DMS53 (cell line): ENCODE measurements at places on chromosomes 7 and 10.

GRCh38 chr7:65827366-65827765, 45.5 kb upstream of the VKORC1L1 start:
- DNase-seq: no peak

- DNase-seq: no peak
Measured at GRCh38 chr10:114017271-114017670, 26.4 kb upstream of the ADRB1 start.

DNA sequence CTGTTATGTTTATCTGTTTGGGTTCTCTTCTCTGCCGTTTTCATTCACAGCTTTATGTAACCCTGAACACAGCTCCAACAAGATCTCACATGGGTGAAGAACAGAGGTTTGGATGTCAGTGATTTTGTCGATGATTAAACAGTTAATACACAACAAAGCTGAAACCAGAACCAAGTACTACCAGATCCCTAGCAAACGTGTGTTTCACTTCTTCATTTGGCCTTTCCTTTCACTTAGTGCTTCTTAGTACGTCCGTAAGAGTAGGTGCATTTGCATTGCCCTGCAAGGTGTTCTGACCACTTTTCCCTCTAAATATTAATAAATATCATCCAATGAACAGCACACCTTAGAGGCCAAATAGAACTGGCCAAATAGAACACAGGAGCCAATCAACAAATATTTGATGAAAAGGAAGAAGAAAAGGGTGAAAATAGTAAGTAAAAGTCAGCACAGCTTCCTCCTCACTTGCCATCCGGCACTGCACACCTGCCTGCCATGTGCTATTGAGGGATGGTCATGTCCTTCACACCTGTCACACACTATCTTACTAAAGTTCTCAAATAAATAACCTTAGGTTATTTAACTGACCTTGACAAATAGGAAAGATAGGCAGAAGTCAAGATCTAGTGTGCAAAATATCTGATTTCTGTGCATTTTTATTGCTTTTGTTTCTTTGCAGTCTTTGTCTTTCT, 252.6 kb upstream of the ANKRD30A start:
- DNase-seq: no peak

GRCh38 chr7:68720697-68721096, 877.6 kb upstream of the AUTS2 start:
- no peak for DNase-seq

DNA sequence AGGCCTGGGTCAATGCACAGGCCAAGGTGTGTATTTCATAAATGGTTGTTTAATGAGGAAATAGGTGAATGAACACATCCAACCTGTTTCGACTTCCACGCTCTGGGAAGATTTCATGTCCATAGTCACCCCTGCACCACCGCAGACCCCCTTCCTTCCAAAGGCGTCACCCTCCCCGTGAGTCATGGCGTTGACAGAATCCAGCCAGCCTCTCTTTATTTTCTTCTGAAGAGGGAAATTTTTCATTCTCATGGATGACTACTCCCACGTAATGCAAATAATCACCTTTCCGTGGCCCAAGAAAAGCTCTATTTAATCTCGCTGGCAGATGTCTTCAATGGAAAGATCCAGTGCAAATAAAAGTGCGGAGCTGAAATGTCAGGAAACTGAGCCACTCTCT, 75.3 kb upstream of the FOXK1 start:
- DNase-seq: no peak

- DNase-seq: no peak
Measured at GRCh38 chr10:76962851-76963250, 674.8 kb downstream of the KCNMA1 start.

DNA sequence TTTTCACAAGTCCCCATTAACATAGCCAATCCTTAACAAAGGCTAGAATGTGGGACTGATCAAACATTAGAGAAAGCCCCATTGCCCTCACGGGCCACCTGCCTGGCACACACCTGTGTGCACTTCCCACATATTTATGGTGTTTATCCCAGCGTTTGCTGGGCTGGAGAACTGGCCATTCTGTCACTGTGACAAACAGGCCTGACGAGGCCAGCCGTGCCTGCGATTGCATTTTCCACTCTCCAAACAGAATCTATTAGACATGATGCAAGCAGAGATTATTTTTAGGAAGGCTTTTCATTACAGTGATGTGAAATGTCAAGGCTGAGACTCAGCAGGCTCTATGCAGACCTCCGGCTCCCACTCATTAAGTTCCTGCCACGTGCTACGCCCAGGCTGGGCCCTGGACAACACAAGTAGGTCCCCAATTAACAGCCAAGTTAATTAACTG, 20.4 kb downstream of the PTPRN2 start:
- DNase-seq: peak; percentile 55

GRCh38 chr10:82464966-82465365, 590.0 kb downstream of the NRG3 start:
- no peak for DNase-seq

DNA sequence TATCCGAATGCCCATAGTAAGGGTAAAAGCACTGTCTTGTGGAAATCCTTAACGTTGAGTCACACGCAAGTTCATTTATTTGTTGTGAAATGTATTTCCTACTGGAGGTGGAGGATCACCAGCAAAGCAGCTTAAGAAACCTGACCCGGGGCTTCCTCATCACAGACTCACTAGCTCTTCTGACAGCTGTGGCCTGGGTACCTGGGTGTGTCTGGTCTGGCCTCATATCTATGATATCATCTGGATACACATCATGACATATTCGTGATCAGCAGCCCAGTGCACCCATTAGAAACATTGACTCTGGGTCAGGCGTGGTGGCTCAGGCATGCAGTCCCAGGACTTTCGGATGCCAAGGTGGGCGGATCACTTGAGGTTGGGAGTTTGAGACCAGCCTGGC, 8.8 kb downstream of the DRGX start:
- DNase-seq: no peak

- DNase-seq: no peak
Measured at GRCh38 chr10:98444314-98445006, 2.3 kb downstream of the HPS1 start.
